ENCODE measurements at places on chromosomes 12 and 14. TPM values are rescaled to one million over a fixed set of nuclear protein-coding genes. Genes with fewer than 3 reads are reported as not detected.

NEUROD4 gene
- not detected for total RNA-seq

GPRC5D gene
- total RNA-seq = not detected

IAPP gene
- not detected for total RNA-seq

MGST1 gene
- total RNA-seq = not detected

CHST11 gene
- 53.4 TPM for total RNA-seq

MMP14 gene
- total RNA-seq = 2.6 TPM

B3GNT4 gene
- not detected for total RNA-seq

HOXC9 gene
- total RNA-seq = not detected

ADAMTS20 gene
- total RNA-seq = not detected

ERO1A gene
- total RNA-seq = 58.6 TPM

IL23A gene
- 27.5 TPM for total RNA-seq

ART4 gene
- not detected for total RNA-seq

GPR84 gene
- 0.53 TPM for total RNA-seq

TAS2R50 gene
- 0.67 TPM for total RNA-seq

LIN52 gene
- 6.8 TPM for total RNA-seq

DHH gene
- total RNA-seq = 1.1 TPM

NR1H4 gene
- total RNA-seq = not detected

PLEKHD1 gene
- total RNA-seq = 0.63 TPM

FOS gene
- 1,685 TPM for total RNA-seq

SERPINA9 gene
- not detected for total RNA-seq

RNASE3 gene
- not detected for total RNA-seq

OTUB2 gene
- total RNA-seq = not detected
